ENCODE measurements at places on chromosomes 12 and 14. TPM values are rescaled to one million over a fixed set of nuclear protein-coding genes. Genes with fewer than 3 reads are reported as not detected.

- peak; percentile 6 for DNase-seq
Observed at GRCh38 chr12:30286345-30286926, 409.2 kb downstream of the IPO8 start.

DNA sequence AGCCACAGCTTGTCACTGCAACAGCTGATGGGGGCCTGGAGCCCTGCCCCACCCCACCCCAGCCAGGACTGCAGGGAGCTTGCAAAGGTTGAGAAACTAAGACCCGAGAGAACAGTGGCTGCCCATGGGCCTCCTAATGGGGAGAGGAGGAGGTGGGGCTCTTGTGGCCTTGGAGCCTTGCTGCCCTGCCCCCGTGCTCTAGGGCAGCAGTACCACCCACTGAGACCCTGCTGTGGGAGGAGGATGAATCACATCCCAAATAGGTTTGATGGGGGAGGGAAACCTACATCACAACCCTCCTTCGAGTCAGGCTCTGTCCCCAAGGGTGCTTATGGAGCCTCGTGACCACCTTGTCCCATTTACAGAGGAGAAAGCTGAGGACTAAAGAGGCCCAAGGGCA is 15.9 kb downstream of the HHIPL1 start:
- no peak for DNase-seq

GRCh38 chr12:53816360-53817020 is 64.7 kb upstream of the CISTR start:
- no peak for DNase-seq

- DNase-seq, result no peak
Observed at GRCh38 chr14:102821252-102821651, 44.0 kb downstream of the TRAF3 start.

- no peak for DNase-seq
Observed at GRCh38 chr12:39931231-39931630, 174.7 kb downstream of the SLC2A13 start.

SLC24A4 gene
- not detected for total RNA-seq

HOXC13 gene
- total RNA-seq, result 0.07 TPM

LETMD1 gene
- 43.3 TPM for total RNA-seq

TMEM119 gene
- total RNA-seq, result not detected

Data from HepG2 (cell line).